Fibroblast of lung (primary cell): ENCODE measurements at places on chromosomes 11 and 22. TPM values are rescaled to one million over a fixed set of nuclear protein-coding genes. Genes with fewer than 3 reads are reported as not detected.

The FGF3 gene
- not detected in 2 replicates for total RNA-seq

The BUD13 gene
- 12.7 and 14.9 TPM in 2 replicates for total RNA-seq

The SLC22A6 gene
- not detected in 2 replicates for total RNA-seq

The MLC1 gene
- total RNA-seq: under 0.01 TPM in 2 replicates

The ZMAT5 gene
- total RNA-seq: 18.7 and 21.6 TPM in 2 replicates

The USP28 gene
- 37.7 and 38.0 TPM in 2 replicates for total RNA-seq

The PRR33 gene
- not detected in 2 replicates for total RNA-seq

The OR52I1 gene
- total RNA-seq: not detected in 2 replicates

The SCARF2 gene
- 12.8 and 14.5 TPM in 2 replicates for total RNA-seq

The GTSE1 gene
- total RNA-seq: 0.26 and 2.0 TPM in 2 replicates

The KCNA4 gene
- total RNA-seq: 0.17 and 0.26 TPM in 2 replicates

The NPTXR gene
- total RNA-seq: 1.0 and 2.0 TPM in 2 replicates

The OR10A2 gene
- total RNA-seq: not detected in 2 replicates

The ANO1 gene
- total RNA-seq: 0.26 and 0.99 TPM in 2 replicates

The SEPTIN3 gene
- 0.26 and 0.33 TPM in 2 replicates for total RNA-seq

The MRGPRX3 gene
- not detected in 2 replicates for total RNA-seq

The CHADL gene
- total RNA-seq: 2.1 and 3.1 TPM in 2 replicates

The CCDC87 gene
- 0.26 and 0.33 TPM in 2 replicates for total RNA-seq

The KLHL35 gene
- total RNA-seq: 1.3 and 1.8 TPM in 2 replicates
